Subcutaneous preadipocyte (primary cell): ENCODE measurements at places on chromosomes 4 and X. TPM values are rescaled to one million over a fixed set of nuclear protein-coding genes. Genes with fewer than 3 reads are reported as not detected.

The PCDH11X gene
- total RNA-seq: not detected in 2 replicates

The GNRHR gene
- not detected in 2 replicates for total RNA-seq

The CACNA1F gene
- total RNA-seq: not detected in 2 replicates

The CD40LG gene
- not detected in 2 replicates for total RNA-seq

The CHRDL1 gene
- 1.4 and 7.3 TPM in 2 replicates for total RNA-seq

The SMIM10L2A gene
- under 0.01 TPM in 2 replicates for total RNA-seq

The LRRC66 gene
- total RNA-seq: 0.37 and 0.98 TPM in 2 replicates

The AREG gene
- total RNA-seq: 0.37 and 4.7 TPM in 2 replicates

The SAGE1 gene
- total RNA-seq: not detected in 2 replicates
